Inflammatory macrophage treated with lipopolysaccharide for 4 hours (primary cell): ENCODE measurements at places on chromosomes 1 and 21.

- no peak for DNase-seq
These were observed 91.6 kb upstream of the KCNA3 start for GRCh38 chr1:110766336-110766647.

DNA sequence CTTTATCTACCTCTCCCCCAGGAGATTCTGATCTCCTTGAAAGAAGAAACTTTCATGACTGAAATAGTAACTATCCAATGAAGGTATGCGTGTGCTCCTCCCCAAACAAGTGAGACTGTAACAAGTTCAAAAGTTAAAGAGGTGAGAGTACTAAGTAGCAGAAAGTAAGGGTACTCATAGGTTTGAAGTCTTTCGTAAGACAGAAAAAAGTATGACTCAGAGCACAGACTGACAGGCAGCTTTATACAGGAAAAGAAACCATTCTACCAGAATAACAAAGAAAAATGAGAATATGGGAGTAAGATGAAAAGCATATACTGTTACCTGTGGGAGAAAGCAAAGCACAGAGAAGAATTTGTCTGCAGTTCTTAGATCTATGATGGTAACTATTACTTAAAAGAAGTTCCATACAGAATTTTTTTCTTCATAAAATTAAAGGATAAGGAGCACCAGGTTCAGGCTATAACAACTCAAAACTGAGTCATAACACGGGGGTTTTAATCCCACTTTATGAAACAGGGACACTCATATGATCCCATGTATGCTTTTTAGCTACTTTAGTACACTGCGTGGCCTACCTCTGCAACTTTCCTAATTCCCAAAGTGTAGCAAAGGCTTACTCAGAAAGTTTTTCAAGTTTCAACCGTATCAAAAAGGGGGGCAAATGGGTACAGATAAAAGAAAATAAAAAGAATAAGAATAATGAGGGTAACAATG is 52.0 kb downstream of the FOXJ3 start:
- DNase-seq = peak; percentile 5

GRCh38 chr1:101826416-101826815 is 170.3 kb downstream of the OLFM3 start:
- no peak for DNase-seq

- DNase-seq = no peak
These were observed 61.4 kb downstream of the BRINP3 start for GRCh38 chr1:190416239-190416638.

DNA sequence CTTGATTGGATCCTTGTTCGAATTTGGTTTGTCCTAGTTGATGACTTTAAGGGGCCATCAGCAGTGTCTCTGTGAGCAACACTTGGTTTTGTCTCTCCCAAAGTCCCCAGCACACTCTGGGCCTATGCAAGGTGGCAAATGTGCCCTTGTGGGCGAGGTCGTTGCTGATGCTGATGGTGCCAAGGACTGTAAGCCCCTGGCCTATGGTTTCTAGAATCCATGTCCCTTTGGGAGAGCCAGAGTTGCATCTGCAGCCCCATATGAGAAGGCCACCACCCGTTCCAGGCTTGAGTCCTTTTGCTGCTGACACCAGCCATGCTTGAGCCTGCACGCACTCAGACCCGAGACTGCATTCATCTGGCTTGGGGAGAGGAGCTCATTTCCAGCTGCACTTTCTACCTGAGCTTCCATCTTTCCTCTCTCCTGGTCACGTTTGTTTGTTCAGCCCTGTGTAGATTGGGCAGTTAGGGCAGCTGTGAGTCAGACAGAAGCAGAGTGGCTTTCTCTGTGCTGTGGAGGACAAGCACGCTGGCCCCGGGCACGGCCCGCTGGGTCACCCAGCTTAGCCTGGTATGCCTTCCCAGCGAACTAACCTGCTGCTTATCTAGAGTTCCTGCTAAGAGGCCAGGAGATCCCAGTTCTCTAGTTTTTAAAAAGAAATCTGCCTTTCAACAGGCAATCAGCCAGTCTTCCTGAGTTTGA is 52.1 kb upstream of the CSF3R start:
- DNase-seq = no peak

GRCh38 chr1:145898756-145899155 is 11.1 kb downstream of the ITGA10 start:
- DNase-seq = no peak

DNA sequence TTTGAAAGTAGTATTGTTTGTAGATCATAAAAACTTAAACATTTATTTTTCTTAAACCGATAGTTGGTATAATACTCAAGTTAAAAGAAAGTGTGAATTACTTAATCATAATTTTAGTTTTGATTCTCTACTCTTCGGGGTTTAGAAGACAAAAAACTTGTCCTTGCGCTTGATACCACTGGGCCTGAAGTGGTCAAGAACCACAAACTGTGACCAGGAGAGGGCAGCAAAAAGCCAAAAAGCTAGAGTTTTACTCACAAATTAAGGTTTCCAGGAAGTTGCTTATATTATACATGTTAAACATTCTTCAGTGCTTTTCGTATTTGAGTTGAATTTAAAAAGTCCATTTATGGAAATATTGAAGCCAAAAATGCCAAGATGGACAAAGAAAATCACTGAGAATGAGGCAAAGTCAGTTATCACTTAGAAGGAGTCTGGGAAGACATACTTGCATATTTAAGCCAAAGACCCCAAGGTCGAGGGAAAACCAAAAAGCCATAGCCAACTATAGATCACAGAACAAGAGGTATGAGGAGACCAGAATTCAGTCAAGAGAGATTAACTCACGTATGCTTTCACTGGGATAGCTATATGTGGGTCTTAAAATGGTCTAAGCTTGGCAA is 34.2 kb downstream of the EFCAB7 start:
- DNase-seq = peak; percentile 41

DNA sequence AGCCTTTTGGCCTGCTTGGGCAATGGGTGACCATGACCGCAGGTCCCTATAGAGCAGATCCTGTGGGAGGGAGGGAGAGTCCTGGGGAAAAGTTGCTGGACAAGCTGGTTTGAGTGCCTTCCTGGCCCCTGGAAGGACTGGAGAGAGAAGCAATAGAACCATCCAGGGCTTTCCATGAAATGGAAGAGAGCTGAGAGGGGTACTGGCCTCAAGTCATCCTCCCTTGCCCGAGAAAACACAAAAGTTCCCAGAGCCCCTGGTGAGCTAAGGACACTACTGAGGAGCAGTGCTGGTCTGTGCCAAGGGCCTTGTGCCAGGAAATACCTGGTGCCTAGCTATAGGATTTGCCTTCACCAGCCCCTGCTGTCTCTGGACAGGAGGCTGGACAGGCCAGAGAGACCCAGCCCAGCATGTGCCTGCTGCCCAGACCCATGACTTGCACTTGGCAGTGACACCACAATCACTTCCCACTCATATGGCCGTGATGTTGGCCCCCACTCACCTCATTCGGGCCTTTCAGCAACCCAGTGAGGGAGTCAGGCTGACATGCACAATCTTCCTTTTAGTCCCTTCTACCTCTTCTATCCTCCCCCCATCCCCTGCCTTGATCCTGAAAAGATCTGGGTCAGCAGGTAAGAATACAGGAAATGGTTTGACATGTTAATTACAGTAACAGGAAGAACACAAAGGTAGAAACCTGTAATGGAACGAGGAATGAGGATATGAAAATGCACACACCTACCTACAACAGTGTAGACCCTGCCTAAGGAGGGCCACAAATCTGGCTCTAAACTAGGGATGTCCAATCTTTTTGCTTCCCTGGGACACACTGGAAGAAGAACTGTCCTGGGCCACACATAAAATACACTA is 7.0 kb downstream of the SH3BP5L start:
- no peak for DNase-seq

GRCh38 chr1:94422115-94422820 is 4.1 kb downstream of the ABCD3 start:
- no peak for DNase-seq

GRCh38 chr21:10616535-10616934 is 95.2 kb downstream of the TPTE start:
- DNase-seq = no peak

DNA sequence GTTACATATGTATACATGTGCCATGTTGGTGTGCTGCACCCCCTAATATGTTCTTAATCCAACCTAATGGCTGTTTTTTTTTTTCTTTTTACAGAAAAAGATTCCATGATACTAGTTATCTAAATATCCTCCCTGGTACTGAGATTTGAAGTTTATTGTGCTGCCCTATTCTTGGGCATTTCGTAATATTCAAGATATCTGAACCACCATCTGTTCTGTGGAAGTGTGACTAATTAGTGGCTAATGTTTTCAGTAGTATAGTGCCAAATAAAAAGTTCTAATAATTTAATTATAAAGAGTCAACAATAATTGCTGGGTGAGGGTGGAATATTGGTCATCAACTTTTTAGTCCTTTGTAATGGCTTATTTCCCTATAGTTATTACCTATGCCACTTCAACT is 217.5 kb downstream of the GABPA start:
- DNase-seq = no peak

GRCh38 chr1:62229468-62229867 is 34.8 kb downstream of the L1TD1 start:
- no peak for DNase-seq

DNA sequence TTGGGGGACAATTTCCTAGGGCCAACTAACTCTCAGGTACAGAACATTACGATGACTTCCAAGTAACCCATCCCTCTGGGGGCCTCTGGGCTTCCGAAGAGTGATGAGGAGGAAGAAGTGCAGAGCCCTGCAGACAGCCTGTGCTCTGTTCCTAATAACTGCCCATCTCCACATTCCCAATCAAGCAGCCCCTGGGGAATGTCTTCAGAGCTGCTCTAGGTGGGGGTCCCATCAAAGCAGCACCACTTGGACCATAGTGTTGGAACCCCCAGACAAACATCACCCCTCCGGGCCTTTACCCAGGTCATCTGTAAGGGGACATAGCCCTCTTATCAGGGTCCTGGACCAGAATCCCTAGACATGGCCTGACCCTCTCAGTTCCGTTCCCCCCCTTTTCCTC is 357.3 kb downstream of the NPHP4 start:
- DNase-seq = no peak

- DNase-seq = no peak
These were observed 53.2 kb upstream of the PARP1 start for GRCh38 chr1:226461087-226461486.

DNA sequence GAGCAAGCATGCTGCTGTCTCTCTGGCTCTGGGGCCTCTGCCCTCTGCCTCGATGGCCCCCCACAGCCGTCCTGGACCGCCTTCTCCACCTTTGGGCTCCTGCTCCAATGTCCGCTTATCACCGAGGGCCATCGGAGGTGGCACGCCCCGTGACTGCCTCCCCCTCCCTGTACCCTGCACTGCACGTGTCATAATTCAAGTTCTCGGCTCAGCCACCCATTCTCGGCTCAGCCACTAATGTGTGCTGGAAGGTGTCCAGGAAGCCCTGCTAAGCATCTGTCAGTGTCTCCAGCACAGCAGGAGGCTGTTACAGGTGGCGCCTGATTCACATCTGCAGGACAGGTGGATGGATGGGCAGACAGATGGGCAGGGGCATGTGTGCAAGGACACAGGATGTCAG is 45.5 kb downstream of the TP73 start:
- no peak for DNase-seq

DNA sequence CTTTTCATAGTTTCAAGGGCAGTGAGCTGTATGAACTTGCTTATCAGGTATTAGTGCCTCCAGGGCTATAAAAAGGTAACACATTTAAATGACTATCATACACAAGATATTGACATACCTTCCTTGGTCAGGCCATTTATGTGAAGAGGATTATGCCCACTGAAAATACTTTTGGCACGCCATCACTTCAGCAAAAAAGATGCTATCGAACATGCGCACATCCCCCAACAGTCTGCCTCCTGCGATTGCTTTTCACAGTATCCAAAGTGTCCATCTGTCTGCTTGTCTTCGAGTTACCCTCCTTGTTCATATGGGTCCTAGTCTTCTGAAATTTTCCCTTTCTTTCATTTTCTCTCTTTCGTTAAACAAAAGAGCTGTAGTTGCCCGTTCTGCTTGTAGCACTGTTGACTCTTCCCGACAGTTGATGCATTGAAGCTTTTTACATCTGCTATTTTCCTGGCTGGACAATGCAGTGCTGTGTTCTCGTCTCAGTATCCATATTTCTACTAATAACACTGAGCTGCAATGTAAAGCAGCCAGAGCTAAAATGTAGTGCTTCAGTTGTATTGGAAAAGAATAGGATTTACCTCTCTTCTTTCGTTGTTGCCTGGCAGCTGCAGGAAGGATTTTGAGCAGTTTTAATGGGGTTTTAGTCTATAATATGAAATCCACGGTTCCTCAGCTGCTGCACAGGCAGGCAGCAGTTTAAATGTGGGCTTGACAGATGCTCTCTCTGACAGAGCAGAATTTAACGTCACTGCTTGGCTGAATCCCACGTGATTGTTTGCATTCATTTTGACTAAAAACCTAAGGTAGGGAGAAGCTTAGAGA is at the start of gene B3GALT2:
TSS of gene B3GALT2 (minus strand) at position 713 of the 831 bp plus-strand sequence. CDS start 5,051 bp downstream, outside the sequence.
- DNase-seq = peak; percentile 7

DNA sequence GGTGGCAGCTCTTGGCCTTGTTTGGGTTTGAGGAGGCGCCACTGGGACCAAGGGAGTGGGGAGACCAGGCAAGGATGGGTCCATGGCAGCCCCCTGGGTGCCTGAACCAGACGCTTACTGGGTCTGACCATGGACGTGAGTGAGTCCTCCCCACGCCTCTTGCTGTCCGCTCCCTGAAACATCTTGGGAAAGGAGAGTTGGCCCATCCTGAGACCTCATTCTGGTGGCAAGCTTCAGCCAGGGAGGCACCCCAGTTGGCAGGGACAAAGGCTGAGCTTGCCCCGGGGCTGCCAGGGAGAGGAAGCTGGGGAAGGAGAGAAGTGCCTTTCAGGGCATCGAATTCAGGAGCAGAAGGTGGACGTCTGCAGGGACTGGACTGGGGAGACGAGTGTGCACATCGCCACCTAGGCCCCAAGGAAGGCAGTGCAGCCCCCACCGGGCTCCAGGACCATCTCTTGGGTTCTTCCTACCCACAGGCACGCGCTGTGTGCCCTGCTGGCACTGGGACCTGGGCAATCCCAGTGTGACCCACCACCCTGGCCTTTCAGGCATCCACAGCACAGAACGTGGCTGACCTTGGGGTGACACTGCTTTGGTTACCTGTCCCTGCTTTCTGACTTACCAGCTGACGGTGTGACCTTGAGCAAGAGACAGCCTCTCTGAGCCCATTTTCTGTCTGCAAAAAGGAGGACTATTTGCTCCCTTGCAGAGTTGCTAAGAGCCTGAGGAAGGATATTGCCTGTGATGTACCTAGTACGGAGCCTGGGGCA is 132.9 kb upstream of the WNT4 start:
- peak; percentile 5 for DNase-seq

DNA sequence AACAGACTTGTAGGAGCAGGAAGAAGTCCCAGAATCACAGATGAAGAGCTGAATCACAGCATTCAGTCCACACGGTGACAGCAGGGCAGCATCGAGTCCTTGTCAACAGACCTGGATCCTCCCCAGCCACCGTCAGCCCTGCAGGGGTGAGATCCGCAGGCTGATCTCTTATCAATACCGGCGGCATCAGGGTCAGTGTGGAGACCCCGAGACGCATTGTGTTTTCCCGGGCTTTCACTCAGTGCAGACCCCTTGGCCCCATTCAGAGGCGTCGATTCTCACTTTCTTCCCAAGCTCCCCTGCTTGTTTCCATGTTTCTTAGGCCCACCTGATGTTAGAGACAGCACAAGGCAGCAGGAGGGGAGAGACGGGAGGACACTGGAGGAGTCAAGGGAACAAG is 609.6 kb downstream of the PTPRU start:
- no peak for DNase-seq

- peak; percentile 79 for DNase-seq
These were observed at the start of gene TMEM51 for GRCh38 chr1:15153184-15153841. TSS of gene TMEM51 (plus strand) at chr1:15153747. CDS start at chr1:15215088, 61,341 bp downstream.
